ENCODE measurements at places on chromosomes 4 and X. TPM values are rescaled to one million over a fixed set of nuclear protein-coding genes. Genes with fewer than 3 reads are reported as not detected.

Gene TEX13B
- not detected for polyA plus RNA-seq

Gene ANAPC10
- 21.7 TPM for polyA plus RNA-seq

Gene RNF175
- polyA plus RNA-seq = 4.9 TPM

Gene NWD2
- polyA plus RNA-seq = 0.20 TPM

Gene CRMP1
- 62.6 TPM for polyA plus RNA-seq

Gene CCDC160
- 11.7 TPM for polyA plus RNA-seq

Gene HTRA3
- 15.4 TPM for polyA plus RNA-seq

Gene VEGFC
- 16.6 TPM for polyA plus RNA-seq

- no peak for DNase-seq
Measured at GRCh38 chr4:3432381-3432790, 9.4 kb upstream of the HGFAC start.

- DNase-seq = no peak
Measured at GRCh38 chr4:57083090-57083489, 27.1 kb downstream of the IGFBP7 start.

DNA sequence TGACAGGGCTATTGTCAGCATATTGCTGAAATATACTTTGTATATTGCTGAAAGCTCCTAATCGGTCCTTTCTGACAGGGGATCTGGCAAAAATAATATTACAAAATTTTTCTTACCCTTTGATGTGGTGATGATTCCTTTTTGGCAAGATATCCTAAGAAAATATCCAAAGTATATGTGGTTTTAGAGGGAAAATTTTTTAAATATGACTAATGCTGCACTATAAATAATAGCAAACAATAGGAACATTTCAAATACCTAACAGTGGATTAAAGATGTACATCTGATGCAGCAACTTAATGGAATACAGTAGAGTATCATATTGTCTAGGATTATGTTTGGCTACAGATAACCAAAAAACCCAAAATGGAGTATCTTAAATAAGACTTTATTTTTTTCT, 49.6 kb downstream of the RRAGB start:
- DNase-seq = no peak

GRCh38 chr4:73586040-73586439, 34.2 kb downstream of the RASSF6 start:
- DNase-seq = no peak

GRCh38 chr4:77959566-77960338, 97.1 kb downstream of the MRPL1 start:
- DNase-seq = peak; percentile 51

DNA sequence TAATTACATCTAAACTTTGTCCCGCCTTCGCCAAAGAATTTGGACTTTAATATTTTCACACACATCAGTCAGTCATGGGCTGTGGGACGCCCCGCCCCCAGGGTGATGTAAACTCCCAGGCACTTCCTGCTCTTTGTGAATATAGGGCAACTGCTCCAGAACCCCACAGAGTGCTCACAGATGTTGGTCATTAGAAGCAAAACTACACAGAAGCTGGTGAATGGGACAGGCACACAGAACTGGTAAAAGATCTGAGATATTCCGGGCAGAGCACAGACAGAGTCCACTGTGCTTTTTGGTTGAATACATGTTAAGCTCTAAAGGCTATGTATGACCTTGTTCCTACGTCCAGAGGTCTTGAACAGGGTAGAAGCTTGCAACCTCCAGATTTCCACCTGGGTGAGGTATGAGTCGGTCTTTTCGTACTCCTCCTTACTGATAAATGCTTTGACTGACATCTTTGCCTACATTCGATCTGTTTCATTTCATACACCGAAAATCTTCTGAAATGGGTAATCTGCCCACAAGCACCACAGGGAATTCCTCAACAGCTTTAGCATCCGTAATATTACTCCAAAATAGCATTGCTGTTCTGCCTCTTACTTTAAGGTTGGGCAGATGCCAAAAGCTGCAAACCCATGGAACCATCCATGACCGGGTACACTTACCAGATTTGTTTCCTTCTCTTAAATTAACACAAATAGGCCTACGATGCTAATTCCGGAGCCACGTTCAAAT, 144.6 kb downstream of the AMELX start:
- no peak for DNase-seq

DNA sequence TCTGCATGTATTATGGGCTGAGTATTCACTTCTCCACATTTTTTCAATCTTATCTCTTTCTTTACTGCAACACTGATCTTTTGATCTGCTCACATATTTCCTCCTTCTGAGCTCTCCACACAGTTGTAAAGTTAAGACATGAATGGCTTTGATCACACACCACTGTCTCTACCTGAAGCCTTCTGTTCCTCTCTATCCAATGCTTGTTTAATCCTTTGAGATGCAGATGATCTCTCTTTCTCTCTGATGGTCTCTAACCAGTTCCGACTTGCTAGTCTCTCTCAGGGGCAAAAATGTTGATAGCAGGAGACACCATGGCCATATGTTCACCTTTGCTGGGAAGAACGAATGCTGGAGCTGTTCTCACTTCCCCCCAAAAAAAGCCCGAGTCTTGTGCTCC, 162.4 kb downstream of the UNC5C start:
- DNase-seq = no peak

DNA sequence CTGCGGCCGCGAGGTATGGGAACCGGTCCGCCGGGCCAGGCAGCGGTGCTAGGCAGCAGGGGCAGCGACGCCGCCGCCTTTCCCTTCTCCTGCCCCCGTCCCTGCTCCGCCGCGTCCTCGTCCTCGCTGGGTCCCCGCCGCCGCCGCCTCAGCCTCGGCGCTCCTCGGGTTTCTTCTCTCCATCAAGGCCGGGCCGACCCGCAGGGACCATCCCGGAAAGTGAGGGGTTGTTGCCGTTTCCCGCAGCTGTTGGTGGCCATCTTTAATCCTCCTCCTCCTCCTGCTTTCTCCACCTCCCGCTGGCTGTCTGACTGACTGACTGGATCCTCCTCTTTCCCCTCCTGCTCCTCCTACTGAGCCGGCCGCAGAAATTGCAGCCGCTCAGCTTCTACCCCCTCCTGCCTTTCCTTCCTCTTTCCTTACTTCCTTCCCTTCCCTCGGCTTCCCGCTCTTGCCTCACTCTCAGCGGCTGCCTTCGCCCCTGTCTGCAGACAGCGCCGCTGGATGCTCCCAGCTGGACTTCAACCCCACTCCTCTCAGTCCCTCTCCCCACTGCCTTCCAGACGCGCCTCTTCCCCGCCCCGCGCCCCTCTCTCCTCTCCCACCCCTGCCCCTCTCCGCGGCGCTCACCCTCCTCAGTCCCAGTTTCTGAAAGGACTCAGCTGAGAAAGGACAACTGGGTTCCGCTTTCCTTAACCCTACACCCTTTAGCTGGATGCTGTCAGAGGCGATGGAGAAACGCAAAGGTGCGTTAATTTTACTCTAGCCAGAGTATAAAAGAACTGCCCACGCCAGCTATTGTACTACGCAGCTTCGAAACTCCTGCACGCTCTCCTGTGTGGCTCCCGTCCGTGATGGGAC, at the start of gene WDFY3:
TSS of gene WDFY3 (minus strand) at position 309 of the 861 bp plus-strand sequence. CDS start 106,099 bp downstream, outside the sequence.
- DNase-seq = peak; percentile 89

- no peak for DNase-seq
Measured at GRCh38 chr4:87525636-87526295, 3.4 kb downstream of the SPARCL1 start.

DNA sequence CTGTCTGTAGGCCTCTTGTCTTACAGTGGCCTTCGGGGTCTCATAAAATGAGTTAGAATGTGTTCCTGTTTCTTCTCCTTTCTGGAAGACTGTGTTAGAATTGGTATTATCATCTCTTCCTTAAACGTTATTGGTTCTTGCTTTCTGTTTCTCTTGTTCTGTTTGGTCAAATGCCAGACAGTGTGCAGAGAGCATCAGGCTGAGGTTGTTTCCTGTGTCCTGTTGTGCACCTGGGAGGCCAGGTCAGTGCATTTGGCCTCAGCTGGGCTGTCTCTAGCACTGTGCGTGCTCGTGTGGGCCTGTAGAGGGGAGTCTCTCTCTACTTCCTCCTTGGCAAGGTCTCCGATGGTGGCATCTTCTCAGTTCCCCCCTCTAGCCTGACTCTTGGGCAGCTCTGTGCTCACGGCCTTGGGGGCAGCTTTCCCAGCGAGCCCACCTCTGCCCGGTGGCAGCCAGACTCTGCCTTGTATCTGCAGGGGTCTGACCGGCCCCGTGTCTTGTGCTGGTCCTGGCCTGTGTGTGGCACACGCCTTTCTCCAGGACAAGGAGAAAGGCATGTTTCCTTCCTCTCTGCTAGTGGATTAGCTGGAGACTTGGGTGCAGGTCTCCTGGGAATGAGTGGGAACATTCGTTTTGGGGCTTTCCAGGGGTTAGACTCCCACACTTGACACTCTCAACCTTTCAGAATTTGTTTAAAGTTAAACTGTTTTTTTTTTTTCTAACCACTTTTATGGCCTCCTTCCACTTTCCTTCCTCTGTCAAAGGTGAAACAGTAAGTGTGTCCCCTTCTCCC, 62.3 kb downstream of the FAM193A start:
- DNase-seq = no peak

DNA sequence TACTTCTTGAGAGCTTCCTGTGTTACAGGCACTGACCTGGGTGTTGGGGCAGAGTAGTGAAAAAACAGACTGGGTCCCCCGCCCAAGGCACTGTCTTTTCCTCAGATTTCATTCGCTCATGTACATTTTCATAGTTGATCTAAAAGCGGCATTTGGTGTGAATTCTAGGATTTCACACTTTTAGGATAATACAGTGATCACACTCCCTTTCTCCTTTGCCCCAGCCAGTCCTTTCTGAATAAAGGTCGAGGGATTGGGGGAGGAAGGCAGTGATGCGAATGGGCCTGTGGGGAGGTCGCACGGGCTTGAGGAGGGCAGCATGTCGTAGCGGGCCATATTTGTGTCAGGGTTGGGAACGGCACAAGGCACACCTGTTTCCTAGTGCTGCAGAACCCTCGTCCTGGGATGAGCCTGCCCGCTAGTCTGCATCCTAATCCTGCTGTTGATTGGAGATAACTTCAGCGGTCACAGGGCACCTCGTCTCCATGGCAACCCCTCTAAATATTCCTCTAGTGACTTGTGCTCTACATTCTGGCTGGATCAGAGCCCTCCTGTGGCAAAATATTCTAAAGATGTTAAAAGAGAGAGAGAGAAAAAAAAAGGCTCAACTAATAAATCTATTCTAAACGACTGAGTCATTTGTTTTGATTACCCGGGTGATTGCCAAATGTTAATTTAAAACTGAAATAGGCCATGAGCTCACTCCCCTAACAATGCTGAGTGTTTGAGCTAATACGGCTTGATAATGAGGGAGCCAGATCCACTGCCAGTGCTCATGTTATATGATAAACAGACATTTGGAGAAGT, 21.8 kb downstream of the FHL1 start:
- DNase-seq = peak; percentile 61

GRCh38 chr4:119526786-119527550, 101.6 kb downstream of the PDE5A start:
- no peak for DNase-seq

- no peak for DNase-seq
Measured at GRCh38 chr4:41428601-41429279, 109.2 kb upstream of the LIMCH1 start.
